ENCODE measurements at places on chromosomes 7 and 10.

GRCh38 chr7:55518836-55519235, 53.5 kb downstream of the VOPP1 start:
- no peak for DNase-seq

DNA sequence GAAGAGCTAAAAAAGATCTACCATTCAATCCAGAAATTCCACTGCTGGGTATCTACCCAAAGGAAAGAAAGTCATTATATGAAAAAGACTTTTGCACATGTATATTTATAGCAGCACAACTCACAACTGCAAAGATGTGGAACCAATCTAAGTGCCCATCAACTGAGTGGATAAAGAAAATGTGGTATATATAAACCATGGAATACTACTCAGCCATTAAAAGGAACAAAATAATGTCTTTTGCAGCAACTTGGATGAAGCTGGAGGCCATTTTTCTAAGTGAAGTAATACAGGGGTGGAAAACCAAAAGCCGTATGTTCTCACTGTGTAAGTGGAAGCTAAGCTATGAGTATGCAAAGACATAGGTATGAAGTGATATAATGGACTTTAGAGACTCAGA, 3.0 kb downstream of the ANXA7 start:
- no peak for DNase-seq

DNA sequence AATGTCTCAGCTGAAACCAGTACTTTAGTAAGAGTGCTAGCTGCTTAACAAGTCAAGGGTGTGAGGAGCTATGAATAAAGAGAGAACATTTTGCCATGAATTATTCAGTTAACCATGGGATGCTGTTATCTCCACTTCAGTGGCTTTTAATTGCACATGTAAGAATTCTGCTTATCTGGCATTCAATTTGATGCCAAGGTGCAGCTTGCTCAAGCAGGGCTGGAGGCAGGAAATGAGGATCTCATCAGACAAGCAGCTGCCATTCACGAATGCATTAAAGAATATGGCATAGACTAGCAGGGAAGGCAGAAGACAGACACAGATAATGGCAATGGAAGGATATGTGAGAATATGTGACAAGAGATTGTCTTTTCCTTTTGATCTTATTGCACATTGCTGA, 697.8 kb downstream of the NRG3 start:
- DNase-seq, result no peak

GRCh38 chr7:108449521-108449920, 6.7 kb downstream of the NRCAM start:
- no peak for DNase-seq

- DNase-seq, result no peak
Observed at GRCh38 chr10:1126461-1126860, 70.3 kb downstream of the WDR37 start.

GRCh38 chr7:80829527-80829926, 89.3 kb downstream of the SEMA3C start:
- DNase-seq, result no peak

GRCh38 chr10:926075-926698, 5.3 kb downstream of the LARP4B start:
- DNase-seq, result no peak

DNA sequence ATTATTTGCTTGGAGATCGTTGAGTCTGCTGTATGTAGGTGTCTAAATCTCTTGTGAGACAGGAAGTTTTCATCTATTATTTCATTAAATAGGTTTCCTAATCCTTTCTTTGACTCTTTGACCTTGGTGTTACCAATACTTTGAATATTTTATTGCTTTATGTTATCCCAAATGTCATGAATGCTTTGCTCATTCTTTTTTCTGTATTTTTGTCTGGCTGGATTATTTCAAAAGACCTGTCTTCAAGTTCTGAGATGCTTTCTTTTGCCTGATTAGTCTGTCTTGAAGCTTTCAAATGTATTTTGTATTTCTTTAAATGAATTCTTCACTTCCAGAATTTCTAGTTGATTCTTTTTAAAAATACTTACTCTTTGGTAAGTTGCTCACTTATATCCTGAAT, 27.3 kb downstream of the UBE3C start:
- no peak for DNase-seq

- no peak for DNase-seq
Observed at GRCh38 chr7:137331378-137331777, 12.2 kb downstream of the PTN start.
